ENCODE measurements at places on chromosomes 7 and 10. TPM values are rescaled to one million over a fixed set of nuclear protein-coding genes. Genes with fewer than 3 reads are reported as not detected.

The NPTX2 gene
- 0.47 TPM for total RNA-seq

The GHRHR gene
- total RNA-seq: 0.42 TPM

The CYP26A1 gene
- total RNA-seq: 1.2 TPM

The TDRD1 gene
- 0.52 TPM for total RNA-seq

The CROT gene
- total RNA-seq: 6.8 TPM

DNA sequence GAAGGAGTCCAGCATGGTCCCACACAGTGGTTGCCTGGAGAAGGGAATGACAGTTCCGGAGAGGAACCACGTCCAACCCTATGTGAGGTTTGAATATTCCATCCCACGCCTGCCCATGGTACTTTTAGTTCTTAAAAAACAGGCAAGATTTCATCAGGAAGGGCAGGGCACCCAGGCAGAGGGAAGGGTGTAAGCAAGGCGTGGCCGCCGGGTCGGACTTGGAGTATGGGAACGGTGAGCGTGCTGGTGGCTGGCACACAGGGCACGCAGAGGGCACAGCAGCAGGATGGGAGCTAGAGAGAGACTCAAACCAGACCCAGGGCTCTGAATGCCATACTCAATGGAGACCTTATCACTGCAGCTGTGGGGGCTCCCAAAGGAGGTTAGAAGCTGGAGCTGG, 34.3 kb downstream of the FAM53B start:
- DNase-seq: no peak

DNA sequence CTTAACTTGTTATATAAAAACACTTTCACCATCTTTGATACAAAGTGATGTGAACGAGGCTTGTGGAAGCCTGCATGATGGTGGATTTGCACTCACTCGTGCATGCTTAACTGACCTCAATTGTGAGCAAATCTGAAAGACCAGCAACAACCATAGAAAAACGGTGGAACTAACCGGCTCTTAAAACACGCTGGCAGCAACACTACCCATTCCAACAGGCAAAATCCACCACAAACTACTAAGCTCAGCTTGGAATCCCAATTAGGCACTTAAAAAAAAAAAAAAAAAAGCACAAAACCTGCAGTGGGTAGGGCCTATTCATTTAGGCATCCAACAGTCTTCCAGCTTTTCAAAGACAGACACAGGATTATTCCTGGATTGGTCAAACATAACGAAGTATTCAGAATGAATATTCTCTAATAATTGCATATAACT, 1.8 kb downstream of the GDI2 start:
- DNase-seq: no peak

DNA sequence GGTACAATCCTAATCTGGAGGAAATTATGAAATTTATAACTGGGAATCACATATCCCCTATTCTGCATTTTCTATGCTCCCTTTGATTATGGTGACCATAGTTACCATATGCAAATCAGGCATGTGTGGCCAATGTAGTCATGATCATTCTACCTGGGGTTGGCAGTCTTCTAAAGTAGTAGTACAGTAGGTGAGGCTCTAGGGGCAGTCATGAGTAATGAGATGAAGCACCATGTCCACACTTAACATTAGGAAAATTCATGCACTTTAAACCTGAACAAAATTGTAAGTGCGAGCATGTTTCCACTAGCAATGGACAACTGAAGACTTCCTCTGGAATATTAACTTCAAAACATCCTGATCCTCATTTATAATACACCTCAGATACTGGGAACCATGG, 545.9 kb downstream of the SUGCT start:
- DNase-seq: no peak

GRCh38 chr7:94908323-94909178, 1.2 kb downstream of the PPP1R9A start:
- DNase-seq: no peak

DNA sequence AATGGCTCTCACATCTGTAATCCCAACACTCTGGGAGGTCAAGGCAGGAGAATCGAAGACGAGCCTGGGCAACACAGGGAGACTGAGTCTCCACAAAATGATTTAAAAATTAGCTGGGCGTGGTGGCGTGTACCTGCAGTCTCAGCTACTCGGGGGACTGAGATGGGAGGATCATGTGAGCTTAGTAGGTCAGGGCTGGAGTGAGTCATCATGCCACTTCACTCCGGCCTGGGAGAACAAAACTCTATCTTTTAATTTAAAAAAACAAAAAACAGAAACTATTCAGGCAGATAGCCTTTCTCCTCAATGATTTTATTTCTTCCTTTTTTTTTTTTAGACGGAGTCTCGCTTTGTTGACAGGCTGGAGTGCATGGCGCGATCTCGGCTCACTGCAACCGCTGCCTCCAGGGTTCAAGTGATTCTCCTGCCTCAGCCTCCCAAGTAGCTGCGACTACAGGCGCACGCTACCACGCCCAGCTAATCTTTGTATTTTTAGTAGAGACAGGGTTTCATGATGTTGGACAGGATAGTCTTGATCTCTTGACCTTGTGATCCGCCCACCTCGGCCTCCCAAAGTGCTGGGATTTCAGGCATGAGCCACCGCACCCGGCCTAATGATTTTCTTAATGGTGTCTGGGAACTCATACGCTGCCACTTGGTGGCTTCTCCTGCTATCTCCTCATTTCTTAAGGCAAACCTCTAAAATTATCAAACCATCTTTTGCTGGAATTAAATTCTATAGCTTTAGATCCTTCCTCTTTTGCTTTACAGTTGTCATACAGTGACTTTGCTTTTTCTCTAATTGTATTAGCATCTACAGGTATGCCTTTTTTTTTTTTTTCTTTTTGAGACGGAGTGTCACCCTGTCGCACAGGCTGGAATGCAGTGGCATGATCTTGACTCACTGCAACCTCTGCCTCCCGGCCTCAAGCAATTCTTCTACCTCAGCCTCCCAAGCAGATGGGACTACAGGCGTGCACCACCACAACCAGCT, 22.9 kb downstream of the SRPK2 start:
- no peak for DNase-seq

Data from thymus (tissue), 14 donors.